ENCODE measurements at places on chromosomes 1 and 21.

DNA sequence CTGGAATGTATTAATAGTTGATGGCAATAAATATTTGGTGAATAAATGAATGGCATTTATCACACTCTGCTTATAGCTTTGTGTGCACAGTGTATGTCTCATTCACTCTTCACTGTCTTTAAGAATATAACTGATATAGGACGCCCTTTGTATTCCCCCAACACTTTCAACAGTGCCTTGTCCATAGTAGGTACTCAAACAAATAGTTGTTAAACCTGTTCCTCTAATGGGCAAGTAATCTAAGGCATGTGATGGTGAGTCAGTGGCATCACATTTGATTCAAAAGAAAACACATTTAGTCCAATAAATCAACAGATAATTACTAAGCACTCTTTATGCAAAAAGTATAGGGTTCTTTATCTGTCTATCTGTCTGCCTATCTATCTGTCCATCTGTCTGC, 11.2 kb upstream of the RXRG start:
- no peak for DNase-seq

- no peak for DNase-seq
These were observed 27.1 kb downstream of the MRAP start for GRCh38 chr21:32325706-32326105.

- DNase-seq: no peak
These were observed 555.0 kb upstream of the ADGRL4 start for GRCh38 chr1:79561521-79561978.

DNA sequence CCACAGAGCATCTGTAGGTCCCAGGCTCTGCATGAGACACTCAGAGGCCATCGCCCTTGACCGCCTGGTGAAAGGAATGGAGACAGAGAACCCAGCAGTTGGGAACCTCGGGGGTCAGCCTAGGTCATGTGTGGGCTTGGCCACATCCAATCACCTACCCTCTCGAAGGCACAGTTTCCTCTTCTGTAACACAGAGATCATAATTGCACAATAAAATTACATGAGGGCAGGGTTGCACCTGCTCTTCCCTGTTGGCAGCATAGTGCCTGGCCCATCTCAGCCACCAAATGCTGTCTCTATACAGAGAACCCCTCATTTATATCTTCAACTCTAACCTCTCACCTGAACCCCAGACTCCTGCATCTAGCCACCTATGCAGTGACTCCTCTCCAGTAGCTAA, 418.1 kb upstream of the VAMP3 start:
- DNase-seq: no peak

- no peak for DNase-seq
These were observed 10.7 kb upstream of the OTUD7B start for GRCh38 chr1:150021191-150021694.

Data from GOT3 (cell line).